ENCODE measurements at places on chromosomes 5 and 9. TPM values are rescaled to one million over a fixed set of nuclear protein-coding genes. Genes with fewer than 3 reads are reported as not detected.
A peak's percentile ranks its signal among the peaks of the same experiment; 100 is the strongest.

- H3K27me3 ChIP-seq, result no peaks in the 10 kb centered on the region
- no peaks in the 10 kb centered on the region for H3K36me3 ChIP-seq
- H3K27ac ChIP-seq, result no peak overlapping the region
- no peak overlapping the region for H3K4me3 ChIP-seq
Observed at GRCh38 chr5:89069591-89069990, 186.6 kb upstream of the MEF2C start.

DNA sequence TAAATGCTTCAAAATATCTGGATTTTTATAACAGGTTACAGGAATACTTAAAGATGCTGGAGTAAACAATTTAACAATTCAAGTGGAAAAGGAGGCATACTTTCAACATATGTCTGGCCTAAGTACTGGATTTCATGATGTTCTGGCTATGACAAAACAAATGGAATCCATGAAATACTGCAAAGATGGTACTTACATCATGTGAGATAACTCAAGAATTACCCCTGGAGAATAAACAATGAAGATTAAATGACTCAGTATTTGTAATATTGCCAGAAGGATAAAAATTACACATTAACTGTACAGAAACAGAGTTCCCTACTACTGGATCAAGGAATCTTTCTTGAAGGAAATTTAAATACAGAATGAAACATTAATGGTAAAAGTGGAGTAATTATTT lies 35.6 kb downstream of the SLC30A5 start:
- H3K4me1 ChIP-seq, result no peaks in the 10 kb centered on the region
- H3K27ac ChIP-seq, result no peak overlapping the region
- H3K27me3 ChIP-seq, result no peaks in the 10 kb centered on the region
- DNase-seq, result no peak

- H3K4me1 ChIP-seq, result no peaks in the 10 kb centered on the region
- DNase-seq, result no peak
- H3K4me3 ChIP-seq, result no peak overlapping the region
- H3K27me3 ChIP-seq, result peaks cover 1% of the 10 kb centered on the region
- H3K36me3 ChIP-seq, result no peaks in the 10 kb centered on the region
Observed at GRCh38 chr5:139151902-139152301, 46.3 kb downstream of the SIL1 start.

- no peak overlapping the region for H3K4me3 ChIP-seq
- no peaks in the 10 kb centered on the region for H3K4me1 ChIP-seq
- DNase-seq, result no peak
- no peaks in the 10 kb centered on the region for H3K27me3 ChIP-seq
- no peak overlapping the region for H3K27ac ChIP-seq
Observed at GRCh38 chr9:16705111-16705604, 165.3 kb downstream of the BNC2 start.

DNA sequence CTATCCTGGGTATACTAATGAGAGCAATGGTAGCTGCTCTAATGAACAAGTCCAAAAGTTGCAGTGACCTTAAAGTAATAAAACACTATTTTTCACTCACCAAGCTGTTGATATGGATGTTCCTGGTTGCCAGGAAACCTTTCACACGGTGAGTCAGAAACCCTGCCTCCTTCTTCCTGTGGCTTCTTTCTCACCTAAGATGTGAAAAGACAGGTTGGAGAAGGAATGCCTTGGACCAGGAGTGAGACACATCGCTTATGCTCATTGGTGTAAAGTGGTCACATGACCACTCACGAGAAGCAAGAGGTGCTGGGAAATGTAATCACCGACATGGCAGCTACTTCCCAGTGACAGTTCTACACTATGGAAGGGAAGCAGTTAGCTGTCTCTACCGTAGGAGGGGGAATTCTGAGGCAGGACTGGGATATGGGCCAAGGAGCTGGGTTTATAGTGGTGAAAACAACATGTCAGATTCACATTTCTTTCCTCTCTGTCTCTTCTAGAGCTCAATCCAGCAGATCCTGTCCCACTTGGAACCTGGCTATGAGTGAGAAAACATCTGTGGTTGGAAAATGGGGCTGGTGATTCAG lies 320.4 kb upstream of the KLF4 start:
- no peaks in the 10 kb centered on the region for H3K27me3 ChIP-seq
- H3K4me1 ChIP-seq, result no peaks in the 10 kb centered on the region
- H3K36me3 ChIP-seq, result no peaks in the 10 kb centered on the region
- no peak overlapping the region for H3K27ac ChIP-seq

- H3K27ac ChIP-seq, result no peak overlapping the region
- no peak for DNase-seq
- H3K27me3 ChIP-seq, result peaks cover 54% of the 10 kb centered on the region
- H3K4me3 ChIP-seq, result no peak overlapping the region
- no peaks in the 10 kb centered on the region for H3K36me3 ChIP-seq
- no peaks in the 10 kb centered on the region for H3K4me1 ChIP-seq
Observed at GRCh38 chr5:135508496-135509005, 27.2 kb downstream of the NEUROG1 start.

- DNase-seq, result no peak
- H3K27me3 ChIP-seq, result peaks cover 24% of the 10 kb centered on the region
- H3K27ac ChIP-seq, result peak overlapping the region; percentile 54
Observed at GRCh38 chr9:137044502-137045177, 1.3 kb downstream of the NPDC1 start.

DNA sequence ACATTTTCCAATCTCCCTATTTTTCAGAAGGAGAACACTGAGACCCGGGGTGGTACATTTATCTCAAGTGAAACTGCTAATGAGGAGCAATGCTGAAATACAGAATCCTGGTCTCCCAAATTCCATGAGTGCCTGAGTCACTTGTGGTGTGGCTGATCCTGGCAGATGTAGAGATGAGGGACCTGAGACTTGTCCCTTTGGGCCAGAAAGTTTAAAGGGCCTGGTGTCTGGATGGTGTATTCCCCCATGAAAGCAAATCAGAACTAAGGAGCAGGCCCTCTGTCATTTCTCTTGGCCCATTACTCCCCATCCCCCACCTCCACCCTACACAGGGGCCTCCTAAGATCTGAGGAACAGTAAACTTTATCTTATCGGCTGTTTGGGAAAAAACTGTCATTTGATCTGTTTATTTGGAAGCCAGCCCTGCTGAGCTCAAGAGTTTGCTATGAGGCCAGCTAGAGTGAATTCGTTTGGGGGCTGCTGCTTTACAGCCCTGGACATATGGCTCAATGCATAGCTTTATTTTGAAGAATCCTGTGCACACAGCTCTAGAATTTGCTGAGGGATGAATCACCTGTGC lies 140.3 kb downstream of the LHFPL2 start:
- H3K4me1 ChIP-seq, result peaks cover 8% of the 10 kb centered on the region
- peaks cover 58% of the 10 kb centered on the region for H3K27me3 ChIP-seq
- no peak overlapping the region for H3K27ac ChIP-seq
- no peak overlapping the region for H3K4me3 ChIP-seq
- DNase-seq, result no peak

EPB41L4B gene
- total RNA-seq, result not detected

FBP2 gene
- not detected for total RNA-seq

TAF1L gene
- total RNA-seq, result not detected

ANKRD18B gene
- total RNA-seq, result 0.46 TPM

LCN10 gene
- total RNA-seq, result not detected

BHMT gene
- total RNA-seq, result not detected

TAF11L5 gene
- total RNA-seq, result not detected

RASGRF2 gene
- total RNA-seq, result 7.8 TPM
